Activated CD8-positive, alpha-beta T cell treated with anti-CD3 and anti-CD28 coated beads, Interleukin-2, amount 10 ng/mL, durations not matched to agents 7 days and 5 days (primary cell): ENCODE measurements at places on chromosomes 3 and 15. TPM values are rescaled to one million over a fixed set of nuclear protein-coding genes. Genes with fewer than 3 reads are reported as not detected.
A peak's percentile ranks its signal among the peaks of the same experiment; 100 is the strongest.

DNA sequence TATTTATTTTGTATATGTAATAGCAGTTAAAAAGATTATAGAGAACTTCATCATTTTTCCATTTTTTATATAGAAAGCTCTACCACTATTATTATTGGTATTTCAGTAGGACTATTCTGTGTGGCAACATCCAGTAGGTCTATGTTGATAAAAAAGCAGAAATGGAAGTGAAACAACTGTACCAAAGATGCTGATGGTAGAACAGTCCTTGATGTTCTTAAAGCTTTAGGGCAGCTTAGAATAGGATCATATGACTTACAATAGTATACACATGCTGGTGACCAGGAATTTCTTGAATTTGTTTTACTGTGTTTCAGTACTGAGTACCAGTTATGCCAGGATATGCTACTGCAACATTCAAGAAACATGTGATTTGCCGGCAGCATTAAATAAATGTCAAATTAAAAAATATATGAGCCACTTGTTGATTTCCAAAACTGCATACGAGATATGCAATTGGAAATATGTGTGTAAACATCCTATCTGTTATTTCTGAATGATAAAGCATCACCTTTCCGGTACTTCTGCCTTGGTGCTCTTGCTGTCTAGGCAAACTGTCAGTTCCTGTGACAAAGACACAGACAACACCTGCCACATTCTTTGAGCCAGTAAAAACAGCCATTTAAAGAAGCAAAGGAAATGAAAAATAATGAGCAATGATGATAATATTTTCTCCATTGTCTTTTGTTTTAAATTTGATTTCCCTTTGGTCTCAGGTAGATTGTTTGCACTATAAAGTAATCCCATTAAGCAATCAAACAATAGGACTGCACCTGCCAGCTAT, 649.2 kb downstream of the ZPLD1 start:
- no peaks in the 10 kb centered on the region for H3K36me3 ChIP-seq
- DNase-seq, result no peak
- no peaks in the 10 kb centered on the region for H3K4me1 ChIP-seq
- H3K27ac ChIP-seq, result no peak overlapping the region
- H3K4me3 ChIP-seq, result no peak overlapping the region

DNA sequence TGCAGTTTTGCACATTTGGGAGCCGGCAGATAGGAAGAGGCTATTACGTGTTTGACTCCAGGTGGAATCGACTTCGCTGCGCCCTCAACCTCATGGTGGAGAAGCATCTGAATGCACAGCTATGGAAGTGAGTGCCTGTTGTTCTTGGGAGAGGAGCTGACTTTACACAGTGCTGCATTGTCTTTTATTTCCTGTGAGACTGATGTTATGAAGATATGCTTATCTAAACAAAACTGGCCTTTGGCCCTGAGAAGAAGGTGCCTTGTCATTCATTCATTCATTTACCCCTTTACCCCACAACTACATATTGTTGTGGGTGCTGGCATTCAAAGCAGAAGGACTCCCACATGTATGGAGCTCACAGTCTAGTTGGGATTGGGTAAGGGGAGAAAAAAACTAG, 32.6 kb downstream of the PSMD6 start:
- peaks cover 41% of the 10 kb centered on the region for H3K4me1 ChIP-seq
- no peak for DNase-seq
- no peak overlapping the region for H3K4me3 ChIP-seq
- H3K27ac ChIP-seq, result no peak overlapping the region

DNA sequence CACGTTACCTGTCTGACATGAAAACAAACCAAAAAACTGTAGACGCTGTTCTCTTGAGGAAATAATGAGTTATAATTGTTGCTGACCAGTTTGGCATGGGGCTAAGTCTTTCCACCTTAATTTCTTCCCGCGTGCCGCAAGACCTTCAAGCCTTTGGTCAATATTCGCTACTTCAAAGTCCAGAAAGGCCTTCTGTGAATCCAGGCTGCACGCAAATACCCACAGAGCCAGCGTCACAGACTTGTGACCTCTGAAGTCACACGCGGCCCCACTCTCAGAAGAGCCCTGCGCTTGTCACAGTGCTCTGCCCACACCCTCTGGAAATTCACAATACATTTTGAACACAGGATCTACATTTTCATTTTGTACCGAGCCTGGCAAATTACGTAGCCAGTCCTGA, 275.2 kb downstream of the SHQ1 start:
- no peak overlapping the region for H3K27ac ChIP-seq
- no peak overlapping the region for H3K4me3 ChIP-seq
- DNase-seq, result no peak
- no peaks in the 10 kb centered on the region for H3K36me3 ChIP-seq

DNA sequence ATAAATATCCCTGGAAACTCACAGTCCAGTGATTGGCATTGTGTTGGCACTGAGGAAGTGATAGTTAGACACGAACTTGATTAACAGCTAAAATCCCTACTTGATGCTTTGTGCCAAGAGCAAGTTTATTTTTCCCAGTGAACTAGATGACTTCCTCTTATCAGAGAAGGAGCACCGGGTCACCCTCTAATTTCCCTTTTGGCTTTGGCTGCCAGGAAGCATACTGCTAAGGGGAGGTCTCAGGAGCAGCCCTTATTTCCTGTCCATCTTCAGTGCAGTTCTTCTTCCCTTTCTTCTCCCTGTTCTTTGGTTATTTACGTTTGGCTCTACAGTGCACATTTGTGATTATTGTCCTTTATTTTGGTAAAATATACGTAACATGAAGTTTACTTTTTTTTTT, 13.0 kb downstream of the FBLN2 start:
- H3K4me3 ChIP-seq, result no peak overlapping the region
- H3K4me1 ChIP-seq, result peaks cover 20% of the 10 kb centered on the region
- no peaks in the 10 kb centered on the region for H3K36me3 ChIP-seq
- DNase-seq, result no peak
- H3K27ac ChIP-seq, result no peak overlapping the region

GRCh38 chr3:188431040-188431439, 277.1 kb downstream of the LPP start:
- no peak overlapping the region for H3K27ac ChIP-seq
- DNase-seq, result no peak
- H3K27me3 ChIP-seq, result no peaks in the 10 kb centered on the region
- H3K36me3 ChIP-seq, result peaks cover 30% of the 10 kb centered on the region
- H3K4me3 ChIP-seq, result no peak overlapping the region

DNA sequence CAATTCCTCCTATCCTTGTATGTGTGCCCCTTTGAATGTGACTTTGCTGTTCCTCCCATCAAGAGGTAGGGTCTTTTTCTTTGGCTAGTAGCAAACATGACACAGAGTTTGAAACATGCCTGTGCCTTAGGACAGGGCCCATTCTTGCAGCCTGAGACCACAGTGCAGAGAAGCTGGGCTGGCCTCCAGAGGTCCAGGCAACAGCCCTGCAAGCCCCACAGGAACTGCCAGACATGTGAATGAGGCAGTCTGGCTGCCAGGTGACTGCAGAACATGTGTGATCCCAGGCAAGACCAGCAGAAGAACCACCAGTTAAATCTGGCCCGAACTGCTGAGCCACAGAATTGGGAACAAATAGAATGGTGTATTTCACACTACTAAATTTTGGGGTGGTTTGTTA, 1.2 kb upstream of the HGD start:
- peaks cover 2% of the 10 kb centered on the region for H3K27me3 ChIP-seq
- no peak for DNase-seq
- no peak overlapping the region for H3K27ac ChIP-seq
- peaks cover 4% of the 10 kb centered on the region for H3K4me1 ChIP-seq
- no peak overlapping the region for H3K4me3 ChIP-seq

GRCh38 chr3:66497288-66497984, 3.4 kb downstream of the LRIG1 start:
- H3K27me3 ChIP-seq, result peaks cover 13% of the 10 kb centered on the region
- H3K4me1 ChIP-seq, result peaks cover 79% of the 10 kb centered on the region
- H3K36me3 ChIP-seq, result no peaks in the 10 kb centered on the region

- no peaks in the 10 kb centered on the region for H3K4me1 ChIP-seq
- no peak overlapping the region for H3K4me3 ChIP-seq
- no peaks in the 10 kb centered on the region for H3K36me3 ChIP-seq
- no peaks in the 10 kb centered on the region for H3K27me3 ChIP-seq
- DNase-seq, result no peak
Measured at GRCh38 chr3:46858456-46858855, 4.8 kb downstream of the MYL3 start.

GRCh38 chr3:14151471-14152083, 26.7 kb downstream of the TMEM43 start:
- no peak overlapping the region for H3K27ac ChIP-seq
- H3K27me3 ChIP-seq, result no peaks in the 10 kb centered on the region
- peaks cover 35% of the 10 kb centered on the region for H3K36me3 ChIP-seq
- no peaks in the 10 kb centered on the region for H3K4me1 ChIP-seq
- no peak for DNase-seq

GRCh38 chr15:38631119-38632075, 66.8 kb upstream of the RASGRP1 start:
- H3K27ac ChIP-seq, result peak overlapping the region; percentile 51
- H3K4me1 ChIP-seq, result peaks cover 32% of the 10 kb centered on the region
- DNase-seq, result no peak

- no peaks in the 10 kb centered on the region for H3K36me3 ChIP-seq
- DNase-seq, result no peak
- H3K4me3 ChIP-seq, result no peak overlapping the region
- H3K27ac ChIP-seq, result no peak overlapping the region
Measured at GRCh38 chr15:98398056-98398455, 250.3 kb upstream of the IGF1R start.

GRCh38 chr15:70400766-70401541, 303.2 kb upstream of the TLE3 start:
- no peak overlapping the region for H3K27ac ChIP-seq
- no peaks in the 10 kb centered on the region for H3K36me3 ChIP-seq
- no peak for DNase-seq
- H3K4me1 ChIP-seq, result no peaks in the 10 kb centered on the region
- H3K27me3 ChIP-seq, result peaks cover 49% of the 10 kb centered on the region

GRCh38 chr3:71949442-71949841, 164.5 kb upstream of the PROK2 start:
- peaks cover 9% of the 10 kb centered on the region for H3K27me3 ChIP-seq
- H3K4me1 ChIP-seq, result no peaks in the 10 kb centered on the region
- H3K4me3 ChIP-seq, result no peak overlapping the region
- no peak for DNase-seq
- H3K27ac ChIP-seq, result no peak overlapping the region

DNA sequence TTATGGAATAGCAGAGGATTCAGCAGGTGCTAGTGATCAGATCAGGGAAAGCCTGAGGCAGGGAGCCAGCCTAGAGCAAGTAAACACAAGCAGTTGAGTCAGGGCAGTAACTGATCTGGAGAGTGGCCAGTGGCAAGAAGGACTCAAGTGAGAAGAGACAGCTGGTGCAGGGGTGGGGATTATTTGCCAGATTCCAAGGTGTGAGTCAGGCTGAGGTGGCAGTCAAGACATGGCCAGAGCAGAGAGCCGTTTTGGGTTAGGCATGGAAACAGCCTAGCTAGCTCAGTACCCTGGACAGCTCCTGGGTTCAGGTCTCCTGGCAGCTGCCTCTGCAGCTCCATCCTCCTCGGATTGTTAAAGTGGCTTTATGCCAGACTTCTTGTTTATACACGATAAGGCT, 281.9 kb upstream of the ONECUT1 start:
- H3K27ac ChIP-seq, result no peak overlapping the region
- H3K4me1 ChIP-seq, result no peaks in the 10 kb centered on the region
- DNase-seq, result peak; percentile 43
- H3K36me3 ChIP-seq, result no peaks in the 10 kb centered on the region

GRCh38 chr3:190620886-190621608, 107.2 kb downstream of the IL1RAP start:
- no peak overlapping the region for H3K27ac ChIP-seq
- H3K36me3 ChIP-seq, result peaks cover 34% of the 10 kb centered on the region
- H3K4me3 ChIP-seq, result no peak overlapping the region
- H3K4me1 ChIP-seq, result peaks cover 57% of the 10 kb centered on the region
- H3K27me3 ChIP-seq, result no peaks in the 10 kb centered on the region

DNA sequence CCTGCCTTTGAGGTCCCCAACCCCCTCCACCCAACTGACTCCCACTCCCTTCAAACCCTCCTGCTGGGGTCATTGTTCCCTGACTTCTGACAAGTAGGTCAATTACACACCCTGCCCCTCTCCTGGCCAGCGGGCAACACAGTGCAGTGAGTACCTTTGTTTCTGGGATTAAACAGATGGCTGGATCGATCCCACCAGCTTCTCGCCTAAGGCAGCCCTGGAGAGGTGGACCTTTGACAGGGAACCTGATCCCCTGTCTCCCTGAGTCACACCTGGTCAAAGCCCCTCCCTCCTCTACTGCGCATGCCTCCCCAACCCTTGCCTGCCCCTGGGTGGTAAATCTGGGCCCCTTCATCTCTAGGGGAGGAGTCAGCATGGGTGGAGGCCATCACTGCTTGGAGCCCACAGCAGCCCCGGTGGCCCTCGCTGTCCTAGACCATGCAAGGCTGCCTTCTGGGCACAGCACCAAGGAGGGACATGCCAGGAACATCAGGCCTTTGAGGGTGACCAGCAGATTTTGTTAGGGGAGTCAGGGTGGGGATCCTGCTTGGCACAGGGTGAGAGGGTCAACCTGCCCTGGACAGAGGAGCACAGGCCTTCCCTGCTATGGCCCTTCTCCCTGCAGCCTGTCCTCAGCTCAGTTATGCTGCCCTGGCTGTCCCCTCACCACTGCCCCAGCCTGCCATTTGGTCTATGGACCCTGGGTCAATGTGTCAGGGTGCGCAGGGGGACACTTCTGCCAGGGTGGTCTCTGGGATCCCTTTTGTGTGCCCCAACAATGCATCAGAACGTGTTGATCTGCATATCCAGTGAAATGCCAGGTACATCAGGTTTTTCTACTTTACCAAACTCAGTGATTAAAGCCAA, 9.8 kb upstream of the PRR23E start:
- H3K36me3 ChIP-seq, result no peaks in the 10 kb centered on the region
- H3K27me3 ChIP-seq, result peaks cover 6% of the 10 kb centered on the region
- H3K27ac ChIP-seq, result no peak overlapping the region
- H3K4me3 ChIP-seq, result no peak overlapping the region
- H3K4me1 ChIP-seq, result no peaks in the 10 kb centered on the region

GRCh38 chr15:42373274-42373673, 14.0 kb downstream of the CAPN3 start:
- no peak for DNase-seq
- H3K36me3 ChIP-seq, result no peaks in the 10 kb centered on the region

GRCh38 chr15:40871749-40872617, 2.1 kb downstream of the RHOV start:
- DNase-seq, result no peak
- peaks cover 29% of the 10 kb centered on the region for H3K27me3 ChIP-seq
- H3K27ac ChIP-seq, result no peak overlapping the region
- peaks cover 9% of the 10 kb centered on the region for H3K4me1 ChIP-seq
- H3K4me3 ChIP-seq, result no peak overlapping the region
- H3K36me3 ChIP-seq, result no peaks in the 10 kb centered on the region

The DIPK2A gene
- total RNA-seq, result 23.4 TPM

The SUCNR1 gene
- not detected for total RNA-seq

The NT5DC2 gene
- total RNA-seq, result 53.1 TPM

The GPR15 gene
- total RNA-seq, result 19.7 TPM

The GPR176 gene
- not detected for total RNA-seq

The GRK7 gene
- not detected for total RNA-seq

The NPAP1 gene
- total RNA-seq, result not detected

The ZNF280D gene
- total RNA-seq, result 17.5 TPM

The MYRIP gene
- total RNA-seq, result not detected

The PGBD4 gene
- 2.8 TPM for total RNA-seq

The STRIT1 gene
- not detected for total RNA-seq

The AGBL1 gene
- total RNA-seq, result not detected
